ENCODE measurements at places on chromosomes 2 and 18. TPM values are rescaled to one million over a fixed set of nuclear protein-coding genes. Genes with fewer than 3 reads are reported as not detected.

The LINC00305 gene
- not detected for polyA plus RNA-seq

The MEIS1 gene
- polyA plus RNA-seq, result 46.5 TPM

The ABCG5 gene
- polyA plus RNA-seq, result 0.38 TPM

The SPP2 gene
- polyA plus RNA-seq, result not detected

The ASNSD1 gene
- polyA plus RNA-seq, result 61.7 TPM

The UGT1A4 gene
- polyA plus RNA-seq, result not detected

The LIMS3 gene
- 2.7 TPM for polyA plus RNA-seq

The ADAM23 gene
- 55.0 TPM for polyA plus RNA-seq

The POTEI gene
- 0.25 TPM for polyA plus RNA-seq

The CDCA7 gene
- 0.78 TPM for polyA plus RNA-seq

The CNNM3 gene
- polyA plus RNA-seq, result 9.5 TPM

The CAPG gene
- polyA plus RNA-seq, result not detected

The CELF4 gene
- polyA plus RNA-seq, result 206 TPM

The STPG4 gene
- not detected for polyA plus RNA-seq

The OR6B2 gene
- not detected for polyA plus RNA-seq

The RAB6C gene
- 0.52 TPM for polyA plus RNA-seq

The CCBE1 gene
- polyA plus RNA-seq, result not detected

The TP53I3 gene
- 4.7 TPM for polyA plus RNA-seq

The NYAP2 gene
- polyA plus RNA-seq, result 1.1 TPM

The EPHA4 gene
- polyA plus RNA-seq, result 71.1 TPM

The BOLL gene
- not detected for polyA plus RNA-seq

The LRP1B gene
- 12.7 TPM for polyA plus RNA-seq

The SMYD1 gene
- not detected for polyA plus RNA-seq

The TXNDC2 gene
- 0.41 TPM for polyA plus RNA-seq

The ARHGAP28 gene
- 9.8 TPM for polyA plus RNA-seq

The POU3F3 gene
- polyA plus RNA-seq, result 72.0 TPM

The ERBB4 gene
- polyA plus RNA-seq, result 0.69 TPM

The TEKT4 gene
- not detected for polyA plus RNA-seq

The RGPD3 gene
- polyA plus RNA-seq, result 0.74 TPM

The FRZB gene
- polyA plus RNA-seq, result 3.5 TPM

The RNF149 gene
- 39.7 TPM for polyA plus RNA-seq

The LRATD1 gene
- polyA plus RNA-seq, result 81.4 TPM

The NMUR1 gene
- polyA plus RNA-seq, result not detected

The CAPN14 gene
- polyA plus RNA-seq, result 3.0 TPM

The BOK gene
- polyA plus RNA-seq, result 2.3 TPM

The ZNF892 gene
- 9.3 TPM for polyA plus RNA-seq

The MROH2A gene
- polyA plus RNA-seq, result not detected

The SCN2A gene
- polyA plus RNA-seq, result 55.0 TPM

The PARD6G gene
- polyA plus RNA-seq, result 8.8 TPM

The TTC39C gene
- polyA plus RNA-seq, result 29.7 TPM

The ACMSD gene
- not detected for polyA plus RNA-seq

The ANKRD62 gene
- polyA plus RNA-seq, result not detected

The TXNDC9 gene
- 90.5 TPM for polyA plus RNA-seq

The FOXI3 gene
- not detected for polyA plus RNA-seq

The KIF3C gene
- 65.3 TPM for polyA plus RNA-seq

The MEP1B gene
- polyA plus RNA-seq, result not detected

The ASPRV1 gene
- polyA plus RNA-seq, result 7.7 TPM

The HOXD13 gene
- polyA plus RNA-seq, result not detected

The DYSF gene
- polyA plus RNA-seq, result not detected

The DSG1 gene
- not detected for polyA plus RNA-seq

The UNC80 gene
- polyA plus RNA-seq, result 10.4 TPM

The TSGA10 gene
- polyA plus RNA-seq, result 8.0 TPM

The DSG4 gene
- polyA plus RNA-seq, result not detected

The KDSR gene
- 13.6 TPM for polyA plus RNA-seq

The NT5DC4 gene
- polyA plus RNA-seq, result not detected

The CENPA gene
- polyA plus RNA-seq, result 2.1 TPM
